Activated CD4-positive, alpha-beta T cell treated with anti-CD3 and anti-CD28 coated beads, Interleukin-2, amount 10 ng/mL, durations not matched to agents 24 days and 14 days (primary cell): ENCODE measurements at places on chromosomes 1 and 21. TPM values are rescaled to one million over a fixed set of nuclear protein-coding genes. Genes with fewer than 3 reads are reported as not detected.

- H3K27me3 ChIP-seq: peaks cover 12% of the 10 kb centered on the region
- no peaks in the 10 kb centered on the region for H3K36me3 ChIP-seq
- DNase-seq: no peak
- H3K4me1 ChIP-seq: no peaks in the 10 kb centered on the region
- no peak overlapping the region for H3K27ac ChIP-seq
These were observed 18.2 kb downstream of the PRRX1 start for GRCh38 chr1:170682169-170682568.

- peak overlapping the region; percentile 93 for H3K27ac ChIP-seq
- no peaks in the 10 kb centered on the region for H3K27me3 ChIP-seq
- peak overlapping the region; percentile 71 for H3K4me3 ChIP-seq
These were observed 4.3 kb upstream of the CSF1 start for GRCh38 chr1:109906160-109906838.

The HIPK1 gene
- 81.3 and 85.9 TPM in 2 replicates for total RNA-seq

The RBM34 gene
- total RNA-seq: 123 and 135 TPM in 2 replicates

GRCh38 chr21:31042080-31042464 lies 3.8 kb upstream of the KRTAP19-8 start:
- no peak overlapping the region for H3K27ac ChIP-seq
- H3K4me1 ChIP-seq: no peaks in the 10 kb centered on the region
- H3K36me3 ChIP-seq: no peaks in the 10 kb centered on the region
- H3K4me3 ChIP-seq: no peak overlapping the region
- peaks cover 18% of the 10 kb centered on the region for H3K27me3 ChIP-seq

DNA sequence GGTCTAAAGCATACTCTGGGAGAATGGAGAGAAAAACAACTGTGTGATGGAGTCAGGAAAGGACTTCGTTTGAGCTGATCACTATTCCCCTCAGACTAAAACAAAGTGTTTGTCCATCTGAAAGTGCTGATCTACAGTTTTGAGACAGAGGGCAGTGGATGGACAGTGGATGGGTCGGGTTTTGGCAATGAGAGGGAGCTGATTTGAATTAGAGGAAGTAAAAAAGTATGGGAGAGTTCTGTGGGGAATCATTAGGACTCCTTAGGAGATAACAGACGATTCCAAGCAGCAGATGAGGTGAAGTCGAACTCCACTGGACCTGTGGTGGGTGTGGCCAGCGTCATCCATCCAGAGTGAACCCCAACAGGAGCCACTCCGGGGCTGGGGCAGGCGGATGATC lies 62.3 kb downstream of the PTGS2 start:
- H3K4me3 ChIP-seq: peak overlapping the region; percentile 58
- peaks cover 17% of the 10 kb centered on the region for H3K27me3 ChIP-seq
- DNase-seq: no peak
- peaks cover 36% of the 10 kb centered on the region for H3K4me1 ChIP-seq
- H3K27ac ChIP-seq: no peak overlapping the region

DNA sequence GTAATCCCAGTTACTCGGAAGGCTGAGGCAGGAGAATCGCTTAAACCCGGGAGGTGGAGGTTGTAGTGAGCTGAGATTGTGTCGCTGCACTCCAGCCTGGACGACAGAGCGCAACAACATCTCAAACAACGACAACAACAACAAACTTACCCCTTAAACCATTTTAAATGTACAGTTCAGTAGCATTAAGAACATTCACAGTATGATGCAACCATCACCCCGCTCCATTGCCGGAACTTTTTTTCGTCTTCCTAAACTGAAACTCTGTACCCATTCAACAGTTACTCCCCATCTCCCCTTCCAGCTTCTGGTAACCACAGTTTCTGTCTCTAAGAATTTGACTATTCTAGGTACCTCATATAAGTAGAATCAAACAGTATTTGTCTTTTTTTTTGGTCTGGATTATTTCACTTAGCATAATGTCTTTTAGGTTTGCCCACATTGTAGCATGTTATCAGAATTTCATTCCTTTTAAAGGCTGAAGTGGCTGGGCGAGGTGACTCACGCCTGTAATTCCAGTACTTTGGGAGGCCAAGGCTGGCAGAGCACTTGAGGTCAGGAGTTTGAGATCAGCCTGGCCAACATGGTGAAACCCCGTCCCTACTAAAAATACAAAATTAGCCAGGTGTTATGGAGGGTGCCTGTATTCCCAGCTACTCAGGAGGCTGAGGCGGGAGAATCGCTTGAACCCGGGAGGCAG lies 19.6 kb downstream of the CA6 start:
- H3K4me3 ChIP-seq: peak overlapping the region; percentile 67
- DNase-seq: peak; percentile 58
- H3K36me3 ChIP-seq: peaks cover 76% of the 10 kb centered on the region
- H3K27ac ChIP-seq: peak overlapping the region; percentile 84
- no peaks in the 10 kb centered on the region for H3K27me3 ChIP-seq
